ENCODE measurements at places on chromosomes 7 and 10.
A peak's percentile ranks its signal among the peaks of the same experiment; 100 is the strongest.

DNA sequence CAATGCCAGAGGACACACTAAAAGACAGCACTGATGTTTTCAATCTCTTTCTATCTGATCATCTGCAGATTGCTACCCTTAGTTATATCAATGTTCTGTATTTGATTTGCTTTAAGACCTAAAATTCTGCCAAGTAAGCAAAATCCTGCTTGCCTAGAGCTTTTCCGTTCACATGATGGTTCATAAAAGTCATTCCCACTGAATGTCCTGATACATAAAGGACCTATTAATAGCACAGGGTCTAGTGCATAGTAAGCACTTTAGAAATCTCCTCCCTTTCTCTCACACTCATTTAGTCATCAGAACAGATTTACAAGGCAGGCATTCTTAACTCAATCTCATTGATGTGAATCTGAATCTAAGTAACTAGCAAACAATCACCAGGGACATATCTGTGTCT is 68.8 kb downstream of the PCGF5 start:
- no peak for DNase-seq

DNA sequence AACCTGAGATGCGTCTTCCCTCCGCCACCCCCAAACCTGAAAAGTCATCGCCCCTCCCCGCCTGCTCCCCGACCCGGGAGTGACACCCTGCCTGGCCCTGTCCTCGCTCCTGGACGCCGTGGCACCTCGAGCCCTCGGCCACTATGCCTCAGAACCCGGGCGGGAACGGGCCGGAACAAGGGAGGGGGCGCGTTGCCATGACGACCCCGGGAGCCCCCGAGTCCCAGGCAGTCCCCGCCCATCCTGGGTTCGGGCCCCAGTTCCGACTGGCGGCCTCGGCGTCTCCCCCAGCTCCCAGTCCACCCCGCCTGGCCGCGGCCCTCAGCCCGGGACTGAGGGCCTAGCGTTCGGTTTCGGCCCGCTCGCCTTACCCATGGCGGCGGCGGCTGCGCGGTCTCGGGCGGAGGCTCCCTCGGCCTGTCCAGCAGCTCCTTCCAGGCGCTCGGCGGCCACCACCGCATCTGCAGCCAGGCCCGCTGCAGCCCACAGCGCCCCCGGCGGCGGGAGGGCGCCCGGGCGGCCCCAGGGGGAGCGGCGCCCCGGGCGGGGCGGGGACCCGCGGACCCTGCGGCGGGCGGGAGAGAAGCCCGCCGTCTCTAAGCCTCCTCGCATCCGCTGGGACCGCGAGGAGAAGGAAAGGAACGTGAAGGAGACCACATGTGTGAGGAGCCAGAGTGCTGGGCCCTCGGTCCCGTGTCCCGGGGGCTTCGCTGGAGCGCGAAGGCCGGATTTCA is at the start of gene RUFY2:
TSS of gene RUFY2 (minus strand) at position 463 of the 734 bp plus-strand sequence. CDS start at position 375, 88 bp downstream.
- DNase-seq = peak; percentile 83

GRCh38 chr7:127857464-127857841 is 173.8 kb downstream of the LRRC4 start:
- no peak for DNase-seq

DNA sequence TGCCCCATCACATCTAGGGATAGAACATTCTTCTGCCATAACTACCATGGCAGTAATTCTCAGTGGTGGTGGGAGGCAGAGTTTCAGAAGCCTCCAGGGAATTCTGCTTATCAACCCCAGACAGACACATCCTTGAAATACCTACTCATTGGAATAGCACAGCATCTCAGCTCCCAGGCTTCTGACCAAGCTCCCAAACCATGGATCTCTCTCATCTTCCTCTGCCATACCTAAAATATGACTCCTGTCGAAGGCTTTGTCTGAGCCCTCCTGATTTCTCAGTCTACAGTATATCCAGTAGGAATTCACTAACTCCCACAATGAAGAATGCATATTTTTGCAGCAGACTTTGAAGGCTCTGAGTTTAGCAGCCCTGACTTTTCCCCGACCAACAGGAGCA is 687.5 kb downstream of the GRID1 start:
- DNase-seq = no peak

DNA sequence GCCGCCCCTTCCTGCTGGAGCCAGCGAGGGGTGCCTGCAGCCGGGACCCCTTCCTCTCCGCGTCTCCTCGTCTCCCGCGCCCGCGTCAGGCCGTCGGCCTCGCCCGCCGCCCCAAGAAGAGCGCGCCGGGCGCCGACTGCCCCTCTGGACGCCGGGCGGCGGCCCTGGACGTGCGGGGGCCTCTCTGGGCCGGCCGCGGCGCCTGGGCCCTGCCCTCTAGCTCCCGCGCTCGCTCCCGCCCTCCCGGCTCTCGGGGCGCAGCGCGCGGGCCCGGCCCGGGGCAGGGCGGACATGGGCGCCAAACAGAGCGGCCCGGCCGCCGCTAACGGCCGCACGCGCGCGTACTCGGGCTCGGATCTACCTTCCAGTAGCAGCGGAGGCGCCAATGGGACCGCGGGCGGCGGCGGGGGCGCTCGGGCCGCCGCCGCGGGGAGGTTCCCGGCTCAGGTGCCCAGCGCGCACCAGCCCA is 704 bp downstream of the ZNRF2 start:
- peak; percentile 29 for DNase-seq

DNA sequence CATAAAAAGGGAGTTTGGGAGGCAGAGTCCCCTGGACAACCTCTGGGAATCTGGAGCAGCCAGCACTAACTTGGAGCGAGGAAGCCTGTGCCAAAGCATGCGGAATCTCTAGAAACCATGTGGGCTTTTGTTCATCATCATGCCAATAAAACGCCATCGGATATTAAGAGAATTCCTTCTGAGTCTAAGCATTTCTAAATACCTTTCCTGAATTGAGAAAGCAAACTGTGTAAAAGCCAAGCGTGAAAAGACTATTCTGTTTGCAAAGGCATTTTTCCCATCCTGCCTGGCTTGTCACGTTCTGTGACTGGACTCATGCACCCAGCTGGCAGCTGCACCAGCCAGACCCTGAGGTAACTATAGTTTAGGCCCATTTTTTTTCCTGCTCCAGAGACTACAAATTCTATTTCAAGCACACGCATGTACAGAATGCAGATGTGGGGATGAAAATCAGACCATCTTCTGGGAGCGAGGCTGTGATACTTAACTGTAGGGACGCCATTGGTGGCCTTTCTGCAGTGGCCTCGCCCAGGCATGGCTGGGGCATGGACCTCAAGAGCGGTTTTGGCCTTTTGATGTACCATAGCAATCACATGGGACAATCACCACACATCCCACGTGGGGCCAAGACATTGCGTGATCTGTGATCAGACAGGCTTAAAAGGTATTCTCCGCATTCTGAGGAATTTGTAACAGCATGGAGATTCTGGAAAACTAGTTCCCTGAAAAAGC is 218.9 kb downstream of the KIAA1217 start:
- DNase-seq = no peak

- DNase-seq = no peak
These were observed 120.2 kb upstream of the SP8 start for GRCh38 chr7:20906801-20907453.

DNA sequence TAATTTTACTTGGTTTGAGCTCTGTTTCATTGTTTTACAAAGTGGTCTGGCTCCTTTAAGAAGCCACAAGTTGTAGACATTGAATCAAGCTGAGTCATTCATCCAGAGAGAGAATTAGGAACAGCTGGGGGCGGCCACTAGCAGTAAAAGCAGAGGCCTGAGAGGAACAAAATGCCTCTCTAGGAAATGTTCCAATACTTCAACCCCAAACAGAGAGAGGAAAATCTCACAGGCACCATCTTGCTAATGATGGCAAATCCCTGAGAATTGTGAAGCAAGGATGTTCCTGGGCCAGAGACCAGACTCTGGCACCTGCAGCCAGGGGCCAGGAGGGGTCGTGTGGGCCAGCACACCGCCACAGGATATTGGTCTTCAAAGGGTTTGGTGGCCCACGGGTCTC is 26.5 kb upstream of the TRIL start:
- DNase-seq = no peak

- DNase-seq = peak; percentile 50
These were observed 561 bp upstream of the HNRNPF start for GRCh38 chr10:43409385-43410109.

DNA sequence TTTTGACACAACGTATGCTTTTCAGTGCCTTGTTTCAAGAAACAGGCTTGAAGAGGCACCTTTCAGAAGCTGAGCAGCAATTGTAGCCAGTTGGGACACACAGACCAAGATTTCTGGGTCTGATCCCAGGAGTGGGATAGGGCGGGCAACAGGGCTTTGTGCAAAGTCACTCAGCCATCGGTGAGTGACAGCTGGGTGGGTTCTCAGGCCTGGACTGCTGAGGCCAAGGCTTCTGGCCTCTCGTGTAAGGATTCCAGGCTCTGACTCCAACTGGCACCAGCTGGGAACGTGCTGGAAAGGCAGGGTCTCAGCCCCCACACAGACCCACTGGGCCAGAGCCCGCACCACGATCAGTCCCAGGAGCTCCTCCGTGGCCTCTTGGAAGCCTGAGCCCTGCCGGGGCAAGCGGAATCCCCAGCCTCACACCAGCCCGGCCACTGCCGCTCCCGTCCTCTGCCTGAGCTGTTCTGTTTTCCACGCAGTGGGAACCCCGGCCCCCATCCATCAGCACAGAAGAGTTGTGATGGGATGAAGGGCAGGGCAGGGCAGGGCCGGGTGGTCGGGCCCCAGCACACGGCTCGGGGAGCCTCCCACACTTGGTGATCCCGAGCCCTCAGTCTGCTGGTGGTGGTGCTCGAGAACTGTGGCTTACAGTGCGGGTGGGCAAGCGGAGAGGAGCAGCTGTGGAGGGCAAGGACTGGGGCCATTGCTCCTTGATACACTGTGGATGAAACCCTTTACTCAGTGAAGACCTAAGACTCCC is 46.8 kb downstream of the VIPR2 start:
- no peak for DNase-seq

DNA sequence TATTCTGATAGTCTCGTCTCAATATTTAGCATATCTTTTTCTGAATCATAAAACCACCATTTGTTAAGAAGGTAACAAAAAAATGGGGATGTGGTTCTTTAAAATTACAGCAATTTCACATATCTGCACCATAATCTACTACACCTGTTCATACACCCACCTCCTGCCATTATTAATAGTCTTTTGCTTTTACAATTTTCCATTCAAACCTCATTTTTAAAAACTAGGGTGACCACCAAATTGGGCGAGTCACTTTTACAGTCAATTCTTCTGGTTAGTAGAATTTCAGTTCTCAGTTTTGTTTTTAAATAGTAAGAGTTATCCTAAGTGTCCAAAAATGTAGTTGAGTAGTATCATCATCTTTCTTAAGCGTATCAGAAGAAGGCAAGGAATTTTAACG is 48.4 kb upstream of the GSAP start:
- DNase-seq = no peak

DNA sequence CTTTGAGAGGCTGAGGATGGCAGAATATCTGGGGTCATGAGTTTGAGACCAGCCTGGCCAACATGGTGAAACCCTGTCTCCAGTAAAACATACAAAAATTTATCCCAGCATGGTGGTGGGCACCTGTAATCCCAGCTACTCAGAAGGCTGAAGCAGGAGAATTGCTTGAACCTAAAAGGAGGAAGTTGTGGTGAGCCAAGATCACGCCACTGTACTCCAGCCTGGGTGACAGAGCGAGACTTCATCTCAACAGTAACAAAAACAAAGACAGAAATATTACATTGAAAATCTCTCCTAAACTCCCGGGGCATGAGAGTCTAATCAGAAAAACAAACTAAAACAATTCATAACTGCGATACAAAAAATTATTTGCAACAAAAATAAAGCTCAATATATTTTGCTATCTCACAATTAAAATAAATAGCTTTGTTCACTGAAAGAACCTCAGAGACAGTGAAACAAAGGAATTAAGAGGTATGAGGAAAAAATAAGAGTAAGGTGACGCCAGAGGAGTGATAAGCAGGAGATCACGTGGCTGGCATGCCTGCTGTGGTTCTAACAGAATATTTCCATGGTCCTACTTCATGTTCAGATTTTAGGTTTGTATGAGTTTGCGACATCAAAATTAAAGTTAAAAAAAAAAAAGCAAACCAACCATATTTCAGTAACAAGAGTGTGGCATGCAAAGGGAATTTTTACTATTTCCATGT is 527.7 kb upstream of the POM121L12 start:
- no peak for DNase-seq

DNA sequence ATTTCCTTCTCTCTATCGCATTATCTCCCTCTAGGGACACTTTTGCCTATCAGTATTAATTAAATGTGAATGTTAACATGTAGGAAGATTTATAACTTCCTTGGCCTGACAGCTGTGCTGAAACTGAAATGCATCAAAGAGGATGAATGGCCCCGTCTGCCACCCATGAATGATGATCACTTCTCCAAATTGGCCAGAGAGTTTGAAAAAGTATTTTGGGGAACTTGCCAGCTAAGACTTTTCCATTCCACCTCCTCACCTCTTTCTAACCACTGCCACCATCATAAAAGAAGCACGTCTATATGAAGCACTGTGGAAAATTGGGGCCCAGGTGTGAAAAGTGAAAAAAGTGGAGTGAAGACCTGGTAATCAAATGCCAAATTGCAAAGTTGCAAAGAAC is 25.4 kb upstream of the ST8SIA6 start:
- DNase-seq = no peak

DNA sequence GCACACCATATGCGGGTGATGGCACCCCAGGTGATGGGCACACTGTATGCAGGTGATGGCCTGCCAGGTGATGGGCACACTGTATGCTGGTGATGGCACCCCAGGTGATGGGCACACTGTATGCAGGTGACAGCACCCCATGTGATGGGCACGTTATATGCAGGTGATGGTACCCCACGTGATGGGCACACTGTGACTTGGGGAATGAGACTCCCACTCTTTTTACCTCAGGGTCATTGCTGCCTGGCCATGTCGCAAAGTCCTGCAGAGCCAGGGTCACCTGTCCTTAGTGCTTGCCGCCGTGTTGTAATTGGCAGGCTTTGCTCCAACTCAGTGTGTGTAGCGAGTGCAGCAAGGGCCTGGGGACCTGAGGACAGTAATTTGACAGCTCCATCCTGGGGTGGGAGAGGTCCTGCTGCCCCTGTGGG is 7.6 kb upstream of the CCDC201 start:
- DNase-seq = no peak

- DNase-seq = no peak
These were observed 6.5 kb downstream of the SNX8 start for GRCh38 chr7:2307690-2308107.

- no peak for DNase-seq
These were observed 12.1 kb upstream of the UMAD1 start for GRCh38 chr7:7628476-7628875.

GRCh38 chr10:1009071-1009494 is 16.6 kb downstream of the IDI2 start:
- DNase-seq = no peak

- DNase-seq = no peak
These were observed 85.2 kb downstream of the ADAM12 start for GRCh38 chr10:126302826-126303665.

- no peak for DNase-seq
These were observed 94.5 kb downstream of the HIPK2 start for GRCh38 chr7:139683137-139683921.

- no peak for DNase-seq
These were observed 7.4 kb upstream of the TSPAN12 start for GRCh38 chr7:120865191-120865981.

DNA sequence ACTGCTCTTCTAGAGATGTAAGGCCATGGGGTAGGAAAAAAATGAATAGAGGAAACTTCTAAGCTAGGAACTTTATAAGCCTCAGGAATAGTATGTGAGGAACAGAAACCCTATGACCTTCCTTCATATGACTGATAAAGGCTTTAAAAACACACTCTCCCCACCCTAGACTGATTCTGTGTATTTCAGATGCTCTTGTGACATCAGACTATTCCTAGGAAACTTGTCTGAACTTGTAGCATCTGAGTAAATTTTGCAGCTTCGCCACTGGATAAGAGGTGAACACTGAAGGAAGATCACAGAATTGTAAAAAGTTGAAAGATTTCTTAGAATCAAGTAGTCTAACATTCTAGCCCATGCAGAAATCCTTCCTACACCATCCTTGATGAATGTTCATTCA is 31.0 kb upstream of the CBLL1 start:
- DNase-seq = no peak

Measured in T-helper 2 cell (primary cell).